CD14-positive monocyte (primary cell): ENCODE measurements at places on chromosomes 6 and 20. TPM values are rescaled to one million over a fixed set of nuclear protein-coding genes. Genes with fewer than 3 reads are reported as not detected.

GRCh38 chr20:19995220-19995863 lies 21.8 kb upstream of the NAA20 start:
- peak overlapping the region; percentile 10 for H3K27ac ChIP-seq
- no peak for DNase-seq
- H3K36me3 ChIP-seq = peaks cover 91% of the 10 kb centered on the region
- peaks cover 45% of the 10 kb centered on the region for H3K4me1 ChIP-seq
- H3K27me3 ChIP-seq = no peaks in the 10 kb centered on the region
- H3K4me3 ChIP-seq = no peak overlapping the region

CD24 gene
- 0.29 TPM for polyA plus RNA-seq

DNA sequence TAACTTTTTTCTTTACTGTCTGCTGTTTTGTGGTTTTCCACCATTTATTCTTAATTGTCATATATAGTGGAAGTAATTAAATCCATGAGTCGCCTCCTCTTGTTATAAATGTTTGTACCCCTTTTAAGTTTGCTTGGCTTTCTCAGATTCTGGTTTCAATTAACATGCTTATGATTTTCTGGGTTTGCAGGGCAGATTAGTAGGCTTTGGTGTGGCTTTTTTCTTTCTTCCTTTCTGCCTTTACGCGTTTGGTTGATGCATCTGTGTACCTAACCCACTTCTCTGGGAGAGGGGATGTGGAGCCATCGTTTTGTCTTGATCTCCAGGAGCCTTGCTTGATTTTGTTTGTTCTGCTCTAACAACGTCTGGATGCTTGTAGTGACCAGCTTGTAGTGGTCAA lies 100.4 kb downstream of the JARID2 start:
- H3K4me1 ChIP-seq = peaks cover 55% of the 10 kb centered on the region
- no peak overlapping the region for H3K4me3 ChIP-seq
- H3K27ac ChIP-seq = no peak overlapping the region
- no peak for DNase-seq
- H3K27me3 ChIP-seq = no peaks in the 10 kb centered on the region

DNA sequence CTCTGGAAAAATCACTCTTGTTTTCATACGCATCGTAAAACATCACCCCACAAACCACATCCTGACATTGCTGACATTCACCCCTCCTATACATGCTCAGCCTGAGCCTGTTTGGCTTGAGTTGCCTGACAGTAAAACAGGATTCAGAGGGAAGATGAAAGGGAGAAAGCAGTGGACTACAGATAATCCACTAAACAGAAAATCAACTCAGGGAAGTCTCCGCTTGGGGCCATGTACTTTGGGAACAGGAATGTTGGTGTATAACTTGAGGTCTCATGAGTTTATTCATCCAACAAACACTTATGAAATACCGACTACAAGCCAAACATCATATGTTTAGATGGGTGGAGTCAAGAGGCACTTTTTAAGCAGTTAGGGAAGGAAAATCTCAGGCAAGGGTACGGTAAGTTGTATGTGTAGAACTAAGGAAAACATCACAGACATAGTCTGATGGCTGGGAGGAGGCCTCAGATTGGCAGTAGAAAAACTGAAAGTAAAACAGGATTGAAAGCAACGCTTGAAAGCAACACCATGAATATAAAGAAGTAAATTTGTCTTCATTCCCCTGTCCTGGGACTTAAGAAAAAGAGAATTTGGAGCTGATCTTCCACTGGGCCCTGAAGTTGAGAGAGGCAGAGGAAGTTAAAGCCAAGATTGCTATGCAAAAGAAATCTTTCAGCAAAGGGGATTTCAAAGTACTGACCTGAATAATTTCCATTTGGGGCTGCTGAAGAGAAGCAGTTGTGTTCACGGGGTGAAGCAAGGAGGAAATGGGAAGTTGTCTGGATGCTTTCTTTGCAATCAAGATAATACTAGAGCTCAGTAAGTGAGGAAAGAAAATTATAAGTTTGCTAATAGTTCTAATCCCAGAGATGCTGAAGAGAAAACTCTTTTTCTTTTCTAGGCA lies 28.8 kb downstream of the PDE7B start:
- peak; percentile 21 for DNase-seq
- no peaks in the 10 kb centered on the region for H3K27me3 ChIP-seq
- no peaks in the 10 kb centered on the region for H3K36me3 ChIP-seq
- H3K27ac ChIP-seq = no peak overlapping the region
- peak overlapping the region; percentile 63 for H3K4me3 ChIP-seq

- no peak for DNase-seq
- H3K36me3 ChIP-seq = no peaks in the 10 kb centered on the region
- H3K27me3 ChIP-seq = no peaks in the 10 kb centered on the region
- no peak overlapping the region for H3K4me3 ChIP-seq
- no peaks in the 10 kb centered on the region for H3K4me1 ChIP-seq
These were observed 213.7 kb downstream of the CDKAL1 start for GRCh38 chr6:20747991-20748390.
